Gastroesophageal sphincter (tissue), 4 donors: ENCODE measurements at places on chromosomes 16 and 17. TPM values are rescaled to one million over a fixed set of nuclear protein-coding genes. Genes with fewer than 3 reads are reported as not detected.

EVI2A gene
- 1.6 TPM for total RNA-seq

ENPP7 gene
- total RNA-seq, result not detected

ZNF597 gene
- 2.8 TPM for total RNA-seq

KRT13 gene
- 1,501 TPM for total RNA-seq

ZG16 gene
- not detected for total RNA-seq
